ENCODE measurements at places on chromosomes 12 and 14.

DNA sequence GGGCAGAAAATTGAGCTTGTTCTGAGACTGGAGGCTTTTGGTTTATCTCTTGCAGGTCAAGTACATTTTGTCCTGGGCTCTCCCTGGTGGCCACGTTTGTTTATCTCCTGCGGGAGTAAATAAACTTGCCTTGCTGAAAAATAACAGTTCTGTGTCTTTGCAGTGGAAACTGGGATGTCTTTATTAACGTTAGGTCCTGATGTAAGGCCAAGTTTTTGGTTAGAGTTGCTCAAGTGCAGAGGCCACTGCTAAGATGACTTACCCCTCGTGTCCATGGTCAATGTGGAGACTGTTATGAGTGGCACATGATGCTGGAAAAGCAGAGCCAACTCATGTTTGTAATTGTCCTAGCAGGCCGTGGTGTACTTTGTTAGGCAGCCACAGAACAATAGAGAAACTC is 3.8 kb downstream of the PTPN11 start:
- no peaks in the 10 kb centered on the region for H3K36me3 ChIP-seq
- H3K4me3 ChIP-seq, result no peak overlapping the region
- peaks cover 68% of the 10 kb centered on the region for H3K4me1 ChIP-seq
- DNase-seq, result no peak
- no peak overlapping the region for H3K27ac ChIP-seq

DNA sequence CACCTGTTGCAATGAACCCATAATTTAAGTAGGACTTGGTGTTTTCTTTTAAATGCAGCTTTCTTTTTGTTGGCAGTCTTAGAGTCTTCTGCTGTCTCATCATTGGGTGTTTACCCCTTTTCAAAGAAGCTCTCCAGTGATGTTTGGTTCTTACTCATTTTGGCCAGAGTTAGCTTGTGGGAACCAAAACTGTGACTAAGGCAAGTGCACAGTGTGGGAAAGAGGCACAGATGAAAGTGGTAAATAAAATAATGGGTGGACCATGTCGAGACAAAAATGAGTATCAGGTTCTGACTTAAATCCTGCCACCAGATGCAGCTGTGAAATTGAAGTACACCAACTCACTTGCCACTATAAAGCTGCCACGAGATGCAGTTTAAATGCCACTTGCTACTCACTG is 615.4 kb upstream of the MIS18BP1 start:
- DNase-seq, result no peak
- H3K36me3 ChIP-seq, result no peaks in the 10 kb centered on the region
- no peak overlapping the region for H3K27ac ChIP-seq
- H3K4me3 ChIP-seq, result no peak overlapping the region
- H3K27me3 ChIP-seq, result no peaks in the 10 kb centered on the region

DNA sequence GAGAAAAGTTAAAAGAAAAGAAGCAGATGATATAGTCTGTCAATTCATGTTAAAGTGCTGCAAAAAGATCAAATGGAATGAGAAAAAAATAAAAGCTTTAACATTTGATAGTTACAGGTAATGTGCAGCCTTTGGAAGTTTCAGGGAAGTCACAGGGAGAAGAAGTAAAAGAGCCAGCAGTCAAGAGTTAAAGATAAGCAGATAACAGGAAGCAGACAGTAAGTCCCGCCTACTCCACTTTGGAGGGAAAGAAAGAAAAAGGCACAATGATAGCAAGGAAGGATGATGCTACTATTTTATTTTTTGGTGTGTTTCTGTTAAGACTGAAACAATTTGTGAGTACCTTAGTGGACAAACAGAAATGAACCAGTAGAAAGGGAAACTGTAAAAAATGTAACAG is 111.1 kb upstream of the KRR1 start:
- H3K27ac ChIP-seq, result no peak overlapping the region
- DNase-seq, result no peak
- no peaks in the 10 kb centered on the region for H3K4me1 ChIP-seq
- no peak overlapping the region for H3K4me3 ChIP-seq
- no peaks in the 10 kb centered on the region for H3K36me3 ChIP-seq

DNA sequence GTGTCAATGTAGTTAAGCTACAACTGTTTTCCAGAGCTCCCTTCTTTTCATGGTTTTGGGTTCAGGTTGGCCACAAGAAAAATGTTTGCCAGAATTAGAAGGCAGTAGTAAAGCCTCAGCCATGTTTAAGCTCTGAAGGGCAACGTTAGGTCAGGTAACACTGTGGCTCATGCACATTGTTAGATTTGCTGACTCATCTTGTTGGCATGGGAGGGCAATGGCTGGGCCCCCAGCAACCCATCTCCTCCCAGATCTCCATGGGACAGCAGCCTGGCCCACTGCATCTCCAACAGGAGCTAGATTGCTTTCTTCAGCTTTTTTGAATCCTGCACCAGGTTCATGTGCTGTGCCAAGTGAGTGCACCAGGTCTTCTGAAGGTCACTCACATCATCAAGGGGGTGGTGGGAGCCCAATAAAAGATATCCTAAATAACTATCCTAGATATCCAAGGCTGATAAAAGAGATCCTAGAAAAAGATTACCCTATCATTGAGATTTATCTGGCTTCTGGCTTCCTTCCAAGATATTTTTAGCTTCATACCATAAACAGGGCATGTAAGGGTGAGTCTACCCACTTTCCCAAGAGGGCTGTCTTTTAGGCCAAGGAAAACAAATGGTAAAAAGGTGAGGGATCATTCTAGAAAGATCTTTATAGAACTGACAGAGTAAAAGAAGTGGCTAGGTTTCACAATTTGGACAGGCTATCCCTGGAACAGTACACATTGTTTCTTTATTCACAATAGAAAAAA is 28.9 kb downstream of the PTGER2 start:
- no peaks in the 10 kb centered on the region for H3K4me1 ChIP-seq
- DNase-seq, result no peak
- H3K27ac ChIP-seq, result no peak overlapping the region
- no peak overlapping the region for H3K4me3 ChIP-seq
- H3K36me3 ChIP-seq, result no peaks in the 10 kb centered on the region

GRCh38 chr12:62703011-62703380 is 232.0 kb downstream of the PPM1H start:
- H3K4me1 ChIP-seq, result no peaks in the 10 kb centered on the region
- H3K4me3 ChIP-seq, result no peak overlapping the region
- no peaks in the 10 kb centered on the region for H3K27me3 ChIP-seq
- no peaks in the 10 kb centered on the region for H3K36me3 ChIP-seq
- no peak overlapping the region for H3K27ac ChIP-seq

- no peak for DNase-seq
- H3K36me3 ChIP-seq, result no peaks in the 10 kb centered on the region
- peaks cover 5% of the 10 kb centered on the region for H3K4me1 ChIP-seq
- H3K27ac ChIP-seq, result no peak overlapping the region
Measured at GRCh38 chr12:116520801-116521471, 38.2 kb upstream of the MAP1LC3B2 start.

GRCh38 chr12:48615681-48616080 is 45.8 kb upstream of the LALBA start:
- H3K4me3 ChIP-seq, result no peak overlapping the region
- H3K27ac ChIP-seq, result no peak overlapping the region
- H3K4me1 ChIP-seq, result no peaks in the 10 kb centered on the region
- DNase-seq, result no peak
- no peaks in the 10 kb centered on the region for H3K36me3 ChIP-seq

GRCh38 chr14:58280954-58281787 is 17.2 kb upstream of the ARID4A start:
- H3K27me3 ChIP-seq, result no peaks in the 10 kb centered on the region
- peaks cover 76% of the 10 kb centered on the region for H3K4me1 ChIP-seq
- H3K27ac ChIP-seq, result peak overlapping the region; percentile 53
- DNase-seq, result peak; percentile 25

DNA sequence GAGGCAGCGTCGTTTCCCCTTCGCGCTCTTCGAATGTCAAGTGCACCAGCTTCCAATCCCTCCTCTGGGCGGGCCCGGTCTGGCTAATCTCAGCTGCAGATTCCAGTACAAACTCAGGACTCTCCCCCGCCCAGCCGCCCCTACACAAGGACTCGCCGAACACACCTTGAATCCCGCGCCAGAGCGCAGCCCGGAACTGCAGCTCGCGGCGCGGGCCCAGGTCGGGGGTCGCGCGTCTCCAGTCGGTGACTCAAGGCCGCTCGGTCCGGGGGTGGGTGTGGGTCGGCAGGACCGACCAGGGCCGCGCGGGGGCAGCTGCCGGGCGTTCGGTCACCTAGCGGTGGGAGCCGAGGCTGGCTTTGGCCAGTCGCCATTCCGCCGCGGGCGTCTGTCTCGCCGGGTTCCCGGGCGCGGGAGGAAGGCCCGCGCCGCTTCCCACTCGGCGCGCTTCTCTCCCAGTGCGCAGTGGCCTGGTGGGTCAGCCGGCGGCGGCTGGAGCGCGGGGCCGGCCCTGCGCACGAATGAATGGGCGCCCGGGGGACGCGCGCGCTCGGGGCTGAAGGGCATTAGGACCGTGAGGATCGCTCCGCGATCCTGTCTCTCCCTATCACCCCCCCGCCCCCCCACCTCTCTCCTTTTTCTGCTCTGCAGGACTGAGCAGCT is at the start of gene GALNT16:
Gene GALNT16, plus strand, starts transcription at position 632 of the 663 bp plus-strand sequence. CDS start 133 bp downstream, outside the sequence.
- no peak within 1 kb of the TSS for H3K27ac ChIP-seq
- peaks cover 11% of the 10 kb centered on the region for H3K4me1 ChIP-seq
- H3K4me3 ChIP-seq, result no peak within 1 kb of the TSS
- no peak for DNase-seq
- H3K36me3 ChIP-seq, result no peaks in the 10 kb centered on the region
- H3K27me3 ChIP-seq, result peaks cover 27% of the 10 kb centered on the region

DNA sequence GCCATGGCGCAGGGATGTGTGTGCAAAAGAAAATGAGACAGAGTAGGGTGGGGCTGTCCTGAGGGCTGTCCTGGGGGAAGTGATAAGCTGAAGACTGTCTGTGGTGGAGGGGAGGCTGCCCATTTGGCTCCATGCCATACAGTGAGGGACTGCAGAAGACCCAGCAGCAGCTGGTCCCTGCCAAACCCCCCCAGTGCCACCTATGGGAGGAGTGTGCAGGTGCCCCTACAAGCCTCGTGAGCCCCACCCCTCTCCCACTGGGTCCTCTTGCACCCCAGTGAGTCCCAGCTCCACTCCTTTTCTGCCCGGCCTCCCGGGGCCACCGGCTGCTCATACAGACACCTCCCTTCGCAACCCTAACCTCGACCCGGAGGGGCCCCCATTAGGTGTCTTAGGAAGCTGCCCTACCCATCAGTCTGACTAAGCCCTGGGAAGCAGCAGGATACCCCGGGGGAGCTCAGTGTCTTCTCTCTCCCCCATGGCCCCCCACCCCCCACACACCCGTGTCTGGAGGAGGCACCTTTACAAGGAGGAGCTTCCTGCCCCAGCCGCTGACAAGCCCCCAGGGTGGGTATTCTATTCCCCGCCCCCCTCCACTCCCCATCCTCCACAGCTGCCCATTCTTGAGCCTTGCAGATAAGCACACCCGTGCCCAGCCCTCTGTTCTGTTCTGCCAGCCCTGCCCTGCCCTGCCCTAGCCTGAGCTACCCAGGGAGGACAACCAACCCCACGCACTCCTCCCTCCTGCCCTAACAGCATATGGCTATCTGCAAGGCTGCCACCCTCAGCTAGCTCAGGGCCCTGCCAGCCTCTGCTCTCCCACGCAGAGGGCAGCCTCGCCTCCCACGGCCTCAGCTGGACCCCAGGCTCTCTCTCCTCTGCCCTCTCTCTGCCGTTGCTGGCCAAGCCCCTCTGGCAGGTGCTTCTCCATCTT is 41.9 kb downstream of the SLC6A12 start:
- no peak for DNase-seq
- no peaks in the 10 kb centered on the region for H3K4me1 ChIP-seq
- no peaks in the 10 kb centered on the region for H3K27me3 ChIP-seq

GRCh38 chr12:129909051-129910020 is 5.5 kb upstream of the TMEM132D start:
- H3K27me3 ChIP-seq, result no peaks in the 10 kb centered on the region
- DNase-seq, result no peak
- no peaks in the 10 kb centered on the region for H3K4me1 ChIP-seq
- no peaks in the 10 kb centered on the region for H3K36me3 ChIP-seq
- no peak overlapping the region for H3K4me3 ChIP-seq

DNA sequence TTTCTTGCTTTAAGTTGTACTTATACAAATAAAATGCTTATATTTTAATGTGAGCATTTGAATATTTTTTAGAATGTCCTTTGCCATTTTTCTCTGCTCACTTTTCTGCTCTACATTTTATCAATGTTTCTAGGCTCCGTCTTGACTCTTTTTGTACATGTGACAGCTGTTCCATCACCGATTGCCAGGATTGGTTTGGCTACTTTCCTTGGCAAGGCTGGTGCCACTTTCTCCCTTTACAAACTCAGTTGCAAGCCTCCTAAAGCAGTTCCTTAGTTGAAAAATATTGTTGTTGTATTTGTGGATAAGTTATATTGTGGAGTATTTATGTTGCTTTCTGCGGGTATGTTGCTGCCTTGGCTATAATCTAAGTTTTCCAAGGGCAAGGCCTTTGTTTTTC is 63.4 kb downstream of the DACT1 start:
- no peaks in the 10 kb centered on the region for H3K36me3 ChIP-seq
- no peak for DNase-seq
- H3K27ac ChIP-seq, result no peak overlapping the region
- H3K4me1 ChIP-seq, result no peaks in the 10 kb centered on the region
- no peaks in the 10 kb centered on the region for H3K27me3 ChIP-seq

GRCh38 chr14:65169351-65169750 is 67.0 kb upstream of the MAX start:
- DNase-seq, result no peak
- H3K36me3 ChIP-seq, result no peaks in the 10 kb centered on the region
- H3K27me3 ChIP-seq, result no peaks in the 10 kb centered on the region
- H3K4me3 ChIP-seq, result no peak overlapping the region

GRCh38 chr12:115672506-115673080 is 604.9 kb downstream of the MED13L start:
- H3K4me3 ChIP-seq, result no peak overlapping the region
- H3K27me3 ChIP-seq, result no peaks in the 10 kb centered on the region
- no peaks in the 10 kb centered on the region for H3K4me1 ChIP-seq
- DNase-seq, result no peak

DNA sequence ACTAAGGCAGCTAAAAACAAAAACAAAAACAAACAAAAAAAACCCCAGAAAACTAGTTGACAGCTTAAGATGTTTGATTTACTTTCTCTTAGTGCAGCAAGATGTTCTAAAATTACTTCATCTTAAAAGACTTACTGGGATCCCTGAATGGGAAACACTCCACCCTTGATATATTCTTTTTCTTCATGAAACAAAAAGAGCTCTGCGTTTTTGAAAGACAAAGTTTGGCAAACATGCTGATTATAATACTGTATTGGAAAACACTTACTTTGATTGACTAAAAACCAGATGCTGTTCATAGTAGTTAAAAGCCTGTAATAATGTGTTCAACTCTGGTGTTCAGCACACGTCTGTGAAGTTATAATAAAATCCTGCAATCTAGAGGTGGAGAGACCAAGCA is 136.8 kb downstream of the SRGAP1 start:
- H3K27me3 ChIP-seq, result no peaks in the 10 kb centered on the region
- no peak overlapping the region for H3K27ac ChIP-seq
- no peaks in the 10 kb centered on the region for H3K4me1 ChIP-seq
- H3K4me3 ChIP-seq, result no peak overlapping the region
- H3K36me3 ChIP-seq, result no peaks in the 10 kb centered on the region

DNA sequence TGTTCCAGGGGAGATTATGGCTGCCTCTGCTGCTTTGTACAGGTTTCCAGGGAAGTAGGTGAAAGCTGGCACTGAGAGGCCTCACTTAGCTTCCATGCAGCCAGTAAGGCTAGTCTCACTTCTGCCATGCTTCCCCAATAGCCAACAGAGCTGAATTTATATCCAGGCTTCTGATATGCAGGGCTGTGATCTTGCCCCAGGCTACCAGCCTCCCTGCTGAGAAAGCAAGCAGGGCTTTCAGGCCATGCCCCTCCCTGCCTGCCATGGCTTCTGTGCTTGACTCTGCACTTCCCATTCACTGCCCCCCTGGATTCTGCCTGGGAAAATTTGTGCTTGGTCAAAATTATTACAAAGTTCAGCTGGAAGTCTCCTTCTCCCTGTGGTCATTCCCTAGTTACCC is 302.1 kb upstream of the FBXO33 start:
- no peak overlapping the region for H3K27ac ChIP-seq
- no peaks in the 10 kb centered on the region for H3K4me1 ChIP-seq
- H3K36me3 ChIP-seq, result no peaks in the 10 kb centered on the region
- DNase-seq, result no peak
- H3K27me3 ChIP-seq, result no peaks in the 10 kb centered on the region

Measured in CD4-positive, alpha-beta memory T cell (primary cell).